ENCODE measurements at places on chromosomes 3 and 15. TPM values are rescaled to one million over a fixed set of nuclear protein-coding genes. Genes with fewer than 3 reads are reported as not detected.

OR5K2 gene
- not detected for total RNA-seq

DNA sequence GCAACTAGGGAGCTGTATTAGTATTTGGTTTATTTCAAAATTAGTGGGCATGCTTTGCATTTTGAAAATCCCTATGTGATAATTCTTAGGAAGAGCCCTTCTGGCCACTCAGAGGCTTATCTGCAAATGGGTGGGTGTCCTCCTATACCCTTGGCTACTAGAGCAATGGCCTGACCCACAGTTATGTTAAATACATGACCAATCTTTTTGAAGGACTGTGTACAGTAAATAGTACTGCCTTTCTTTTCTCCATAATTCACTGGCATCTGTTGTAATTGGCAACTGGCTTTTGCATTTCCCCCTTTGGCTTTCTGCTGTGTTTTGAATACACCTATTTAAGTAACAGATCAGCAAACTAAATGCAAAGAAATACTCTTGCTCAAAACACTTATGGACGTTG lies 175.4 kb downstream of the ANXA2 start:
- DNase-seq = no peak

DNA sequence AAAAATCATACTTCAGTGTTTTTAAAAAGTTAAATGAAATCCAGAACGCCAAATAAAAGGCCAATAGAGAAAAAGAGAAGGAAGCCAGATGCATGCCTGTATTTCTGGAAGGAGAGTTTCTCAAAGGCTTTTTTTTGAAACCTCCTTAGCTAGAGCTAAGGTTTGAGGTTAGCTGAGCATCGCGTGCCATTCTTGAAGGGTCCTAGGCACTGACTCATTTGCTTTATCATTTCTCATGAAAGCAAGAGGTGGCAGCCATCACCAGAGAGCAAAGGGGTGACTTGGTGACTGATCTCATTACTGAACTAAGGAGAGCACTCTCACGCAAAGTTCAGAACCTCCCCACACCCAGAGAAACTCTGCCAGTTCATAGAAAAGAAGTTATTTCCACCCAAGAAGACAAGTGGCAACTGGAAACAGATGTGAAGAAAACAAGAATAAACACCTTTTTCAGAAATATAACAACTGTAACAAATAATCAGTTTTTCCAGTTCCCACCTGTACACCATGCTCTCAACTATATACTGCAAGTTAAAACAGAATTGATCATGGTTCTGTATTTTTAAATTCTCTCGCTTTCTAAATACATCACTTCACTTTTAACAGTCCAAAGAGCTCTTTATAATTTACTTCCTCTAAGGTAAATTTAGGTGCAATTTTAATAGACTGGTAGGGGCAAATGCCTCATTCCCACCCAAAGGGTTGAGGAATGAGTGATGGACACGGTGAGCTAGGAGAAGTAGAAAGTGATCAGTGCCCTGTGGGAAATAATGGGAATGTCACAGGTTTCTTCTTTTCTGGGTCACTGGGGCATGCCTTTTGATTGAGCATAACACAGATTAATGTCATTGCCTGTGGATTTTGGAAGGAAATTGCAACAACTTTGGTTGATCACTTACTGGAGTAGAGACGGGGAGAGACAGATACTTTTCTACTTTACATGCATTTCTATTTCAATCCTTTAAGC lies 24.7 kb downstream of the GPR15 start:
- no peak for DNase-seq

DNA sequence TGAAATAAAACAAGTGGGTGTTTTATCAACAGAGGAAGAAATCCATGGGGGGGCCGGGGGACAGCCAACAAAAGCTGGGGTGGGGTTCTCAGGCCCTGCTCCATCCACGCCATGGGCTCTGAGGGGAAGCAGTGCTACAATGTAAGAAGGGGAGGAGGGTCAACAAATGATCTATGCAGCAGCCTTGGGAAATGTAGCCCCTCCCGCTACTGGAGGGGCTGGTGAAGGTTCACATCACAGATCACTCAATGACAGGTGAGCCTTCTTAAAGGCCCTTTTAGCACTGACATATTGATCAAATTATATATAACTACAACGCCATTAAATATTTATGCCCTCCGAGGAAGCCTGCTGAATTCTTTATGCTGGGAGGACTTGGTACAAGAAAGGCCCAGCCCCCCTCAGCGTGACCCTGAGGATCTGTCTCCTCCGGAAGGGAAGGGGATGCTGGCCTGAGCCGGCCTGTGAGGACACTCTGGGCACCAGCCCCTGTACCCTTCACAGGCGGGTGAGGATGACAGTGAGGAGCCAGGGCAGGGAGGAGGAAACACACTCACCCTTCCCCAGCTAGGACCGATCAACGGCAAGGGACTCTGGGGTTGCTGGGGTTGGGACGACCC lies 15.3 kb downstream of the TLE3 start:
- DNase-seq = no peak

CHST14 gene
- 16.4 TPM for total RNA-seq

DNA sequence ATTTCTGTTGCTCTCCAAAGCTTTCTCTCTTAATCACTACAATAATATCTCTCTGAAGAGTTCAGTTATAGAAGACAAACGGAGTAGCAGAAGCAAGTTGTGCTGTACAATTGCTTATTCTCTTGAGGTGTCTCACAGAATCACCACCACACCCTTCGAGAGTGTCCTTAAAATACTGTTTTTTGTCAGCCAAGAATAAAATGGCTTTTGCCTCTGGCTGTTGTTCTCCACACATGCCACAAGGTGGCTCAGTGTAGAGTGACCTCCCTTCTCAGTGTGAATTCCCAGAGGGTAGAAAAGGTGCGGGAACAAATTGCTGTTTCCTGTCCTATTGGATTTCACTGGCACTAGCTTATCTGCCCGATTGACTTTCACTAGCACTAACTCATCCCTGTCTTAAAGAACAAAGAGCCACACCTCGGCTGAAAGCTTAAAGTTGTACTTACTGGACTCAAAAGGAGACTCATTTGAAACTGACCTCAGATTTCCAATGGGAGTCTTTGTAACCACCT lies 134.2 kb upstream of the SATB1 start:
- DNase-seq = peak; percentile 60

DISP2 gene
- total RNA-seq = 0.34 TPM

APOD gene
- total RNA-seq = 90.8 TPM

DNA sequence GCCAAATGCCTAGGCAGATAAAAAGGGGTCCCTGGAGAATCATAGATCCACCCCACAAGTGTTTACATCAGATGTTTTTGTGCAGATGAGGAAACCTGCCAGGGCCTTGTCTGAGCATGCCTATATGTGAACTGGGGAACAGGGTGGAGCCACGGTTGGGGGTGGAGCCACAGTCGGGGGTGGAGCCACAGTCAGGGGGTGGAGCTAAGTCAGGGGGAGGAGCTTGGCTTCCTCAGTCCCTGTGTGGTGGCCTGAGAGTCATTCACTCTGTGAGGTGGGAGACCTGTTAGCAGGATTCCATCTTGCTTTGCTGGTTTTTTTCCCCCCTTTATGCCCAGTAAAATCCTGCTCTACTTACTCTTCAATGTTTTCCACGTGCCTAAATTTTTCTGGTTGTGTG lies 57.8 kb upstream of the TGFBR2 start:
- DNase-seq = peak; percentile 31

TTLL13 gene
- not detected for total RNA-seq

DNA sequence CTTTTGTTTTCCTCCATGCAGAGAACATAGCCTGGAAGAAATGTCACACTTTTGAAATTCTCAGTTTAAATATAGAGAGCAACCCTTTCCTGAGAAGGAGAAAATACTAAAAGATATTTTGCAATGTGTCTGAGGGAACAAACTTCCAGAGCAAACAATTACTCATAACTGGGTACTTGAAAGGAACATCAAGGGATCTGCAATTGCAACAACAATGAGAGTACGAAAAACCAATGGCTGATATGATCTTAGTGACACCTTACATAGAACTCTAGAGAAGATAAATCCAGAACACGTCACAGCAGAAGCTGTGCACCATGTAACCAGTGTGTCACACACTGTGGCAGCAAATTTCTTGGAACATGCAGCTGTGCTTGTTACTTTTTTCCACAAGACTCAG lies 14.6 kb upstream of the ARPP21 start:
- no peak for DNase-seq

- peak; percentile 69 for DNase-seq
These were observed 45.0 kb downstream of the GPR176 start for GRCh38 chr15:39874890-39875549.

CHST2 gene
- total RNA-seq = 4.3 TPM

DNA sequence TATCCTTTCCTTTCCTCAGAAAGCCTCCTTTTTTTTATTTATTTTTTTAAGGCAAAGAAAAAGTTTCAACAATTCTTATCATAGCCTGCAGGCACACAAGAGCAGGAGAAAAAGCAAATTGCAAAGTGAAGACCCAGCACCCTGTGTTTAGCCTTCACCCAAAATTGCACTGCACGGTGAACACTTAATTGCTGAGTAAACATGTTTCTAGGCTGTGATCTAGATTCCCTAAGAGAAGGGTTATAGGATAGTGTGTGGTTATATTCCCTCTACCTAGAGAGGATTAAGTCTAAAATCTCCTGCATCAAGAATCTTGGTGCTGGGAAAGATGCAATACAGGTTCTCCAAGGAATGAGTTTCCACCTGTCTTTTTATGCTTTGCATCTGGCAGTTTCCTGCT lies 70.2 kb upstream of the BFSP2 start:
- DNase-seq = no peak
